ENCODE measurements at places on chromosomes 11 and 22.

DNA sequence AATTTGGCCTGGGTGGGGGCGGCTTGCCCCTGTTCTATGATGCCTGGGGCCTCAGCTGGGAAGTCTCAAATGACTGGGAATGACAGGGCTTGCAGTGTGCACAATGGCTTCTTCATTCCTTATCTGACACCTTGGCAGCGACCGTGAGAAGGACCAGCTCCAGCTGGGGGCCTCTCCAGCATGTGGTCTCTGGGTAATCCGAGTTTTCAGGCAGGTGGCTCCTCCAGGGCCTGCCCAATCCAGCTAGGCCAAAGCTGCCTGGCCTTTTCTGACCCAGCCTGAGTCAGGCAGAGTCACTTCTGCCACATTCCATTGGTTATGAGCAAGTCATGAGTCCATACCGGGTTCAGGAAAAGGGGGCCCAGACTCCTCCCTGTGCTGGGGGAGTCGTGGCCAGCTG is 646.0 kb downstream of the OPCML start:
- no peak for DNase-seq

DNA sequence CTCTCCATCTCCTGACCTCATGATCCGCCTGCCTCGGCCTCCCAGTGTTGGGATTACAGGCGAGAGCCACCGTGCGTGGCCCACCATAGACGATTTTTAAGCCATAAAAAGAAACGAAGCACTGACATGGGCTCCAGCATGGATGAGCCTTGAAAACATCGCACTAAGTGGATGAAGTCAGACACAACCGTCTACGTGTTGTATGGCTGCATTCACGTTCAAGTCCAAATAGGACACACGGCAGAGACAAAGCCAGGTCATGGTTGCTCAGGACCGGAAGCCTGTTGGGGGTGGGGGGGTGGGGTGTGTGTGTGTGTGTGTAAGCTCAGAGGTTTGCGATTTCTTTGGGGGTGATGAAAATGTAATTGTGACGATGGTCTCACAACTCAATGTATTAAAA is 10.0 kb downstream of the RRP7A start:
- no peak for DNase-seq

GRCh38 chr11:32722255-32722654 is 72.2 kb downstream of the CCDC73 start:
- no peak for DNase-seq

DNA sequence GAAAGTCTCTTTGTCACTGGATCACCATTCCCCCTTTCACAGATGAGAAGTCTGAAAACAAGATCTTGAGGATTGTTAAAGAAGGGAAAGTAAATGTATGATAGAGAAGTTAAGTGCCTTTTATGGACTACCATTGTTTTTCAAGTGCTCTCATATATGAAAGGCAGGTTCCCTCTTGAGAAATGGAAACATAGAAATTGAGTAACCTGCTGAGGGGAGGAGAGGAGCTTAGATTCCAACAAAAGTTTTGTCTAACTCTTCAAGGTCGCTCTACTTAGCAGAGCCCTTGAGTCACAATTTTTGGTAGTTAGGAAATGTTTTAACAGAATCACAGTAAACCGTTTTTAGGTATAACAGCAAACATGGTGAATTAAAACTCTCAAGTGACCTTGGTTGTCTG is 80.1 kb downstream of the SVIP start:
- DNase-seq = no peak

DNA sequence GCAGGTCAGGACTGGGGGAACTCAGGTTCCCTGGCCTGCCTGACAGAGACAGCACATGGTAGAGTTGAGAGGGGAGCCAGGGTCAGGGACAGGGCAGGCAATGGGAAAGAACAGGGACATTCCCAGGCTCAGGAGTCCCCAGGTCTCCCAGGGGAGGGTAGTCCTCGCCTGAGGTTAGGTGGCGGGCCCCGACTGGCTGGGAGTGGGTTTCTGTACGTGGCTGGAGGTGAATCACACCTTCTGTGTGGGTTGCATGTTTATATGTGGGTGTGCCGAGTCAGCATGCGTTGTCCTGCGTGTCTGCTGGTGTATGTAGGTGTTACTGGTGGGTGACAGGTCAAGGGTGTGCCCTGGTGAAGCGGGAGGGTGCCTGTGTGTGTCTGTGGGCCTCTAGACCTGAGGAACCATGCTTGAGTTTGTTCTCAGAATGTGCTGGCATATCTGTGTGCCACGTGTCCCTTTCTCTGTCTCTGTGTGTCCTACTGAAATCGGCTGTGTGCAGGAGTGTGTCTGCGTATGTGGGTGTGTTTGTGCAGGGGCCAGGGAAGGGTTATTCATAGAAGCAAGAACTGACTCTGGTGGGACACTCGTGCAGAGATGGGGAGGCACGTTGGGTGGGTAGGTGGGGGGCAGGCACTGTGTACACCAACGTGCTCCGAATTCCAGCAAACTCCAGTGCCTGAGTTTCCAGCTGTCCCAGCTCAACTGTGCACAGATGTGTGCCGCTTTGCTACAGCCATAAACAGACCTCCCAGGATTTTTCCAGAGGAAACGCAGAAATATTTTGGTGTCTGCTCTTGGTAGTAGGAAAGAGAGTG is 23.8 kb upstream of the OAF start:
- DNase-seq = no peak

GRCh38 chr22:26634189-26634588 is 12.4 kb downstream of the CRYBA4 start:
- DNase-seq = no peak

DNA sequence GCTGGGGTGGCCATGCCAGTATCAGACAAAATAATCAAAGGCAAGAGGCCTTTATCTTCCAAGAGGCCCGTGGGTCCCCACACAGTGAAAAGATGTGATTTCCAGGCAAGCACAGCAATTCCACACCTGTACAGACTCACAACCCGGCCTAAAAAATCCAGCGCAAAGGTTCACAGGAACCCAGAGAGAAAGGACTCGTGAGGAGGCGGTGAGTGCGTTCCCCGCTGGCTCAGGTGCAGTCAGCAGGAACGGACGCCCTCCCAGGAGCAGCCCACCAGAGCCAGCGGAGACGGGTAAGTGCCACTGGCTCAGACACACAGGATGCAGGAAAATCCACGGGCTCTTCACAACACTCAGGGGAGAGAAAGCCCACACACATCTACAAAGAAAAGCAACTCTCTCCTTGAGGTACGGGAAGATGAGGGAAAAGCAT is 4.4 kb downstream of the TOLLIP start:
- DNase-seq = no peak

- DNase-seq = no peak
These were observed 71.5 kb downstream of the SIK3 start for GRCh38 chr11:117026593-117027330.

- no peak for DNase-seq
These were observed 673 bp downstream of the CDON start for GRCh38 chr11:126061707-126062678.

DNA sequence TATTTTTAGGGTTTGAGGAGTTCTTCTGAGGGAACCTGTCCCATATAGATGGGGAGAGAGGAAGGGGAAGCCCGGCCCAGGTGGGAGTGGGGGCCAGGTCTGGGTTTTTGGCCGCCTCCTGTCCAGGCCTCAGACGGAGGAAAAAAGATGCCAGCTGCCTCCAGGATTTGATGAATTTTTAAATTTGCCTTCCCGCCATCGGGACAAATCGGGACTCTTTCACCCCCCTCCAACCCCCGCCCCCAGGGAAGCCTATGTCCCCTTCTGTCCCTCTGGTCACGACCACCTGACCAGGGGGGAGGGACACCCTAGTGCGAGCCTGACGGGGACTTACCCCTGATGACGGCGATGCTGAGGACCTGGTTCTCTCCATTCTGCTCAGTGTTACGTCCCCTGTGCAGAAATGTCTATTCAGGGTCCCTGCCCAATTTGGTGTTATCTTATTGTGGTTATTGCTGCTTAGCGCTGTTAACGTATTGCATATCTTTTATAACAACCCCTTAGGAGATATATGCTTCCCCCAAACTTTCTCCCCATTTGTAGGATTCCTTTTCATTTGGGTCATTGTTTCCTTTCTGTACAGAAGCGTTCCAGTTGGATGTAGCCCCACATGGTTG is 115.9 kb upstream of the GRK3 start:
- peak; percentile 10 for DNase-seq

DNA sequence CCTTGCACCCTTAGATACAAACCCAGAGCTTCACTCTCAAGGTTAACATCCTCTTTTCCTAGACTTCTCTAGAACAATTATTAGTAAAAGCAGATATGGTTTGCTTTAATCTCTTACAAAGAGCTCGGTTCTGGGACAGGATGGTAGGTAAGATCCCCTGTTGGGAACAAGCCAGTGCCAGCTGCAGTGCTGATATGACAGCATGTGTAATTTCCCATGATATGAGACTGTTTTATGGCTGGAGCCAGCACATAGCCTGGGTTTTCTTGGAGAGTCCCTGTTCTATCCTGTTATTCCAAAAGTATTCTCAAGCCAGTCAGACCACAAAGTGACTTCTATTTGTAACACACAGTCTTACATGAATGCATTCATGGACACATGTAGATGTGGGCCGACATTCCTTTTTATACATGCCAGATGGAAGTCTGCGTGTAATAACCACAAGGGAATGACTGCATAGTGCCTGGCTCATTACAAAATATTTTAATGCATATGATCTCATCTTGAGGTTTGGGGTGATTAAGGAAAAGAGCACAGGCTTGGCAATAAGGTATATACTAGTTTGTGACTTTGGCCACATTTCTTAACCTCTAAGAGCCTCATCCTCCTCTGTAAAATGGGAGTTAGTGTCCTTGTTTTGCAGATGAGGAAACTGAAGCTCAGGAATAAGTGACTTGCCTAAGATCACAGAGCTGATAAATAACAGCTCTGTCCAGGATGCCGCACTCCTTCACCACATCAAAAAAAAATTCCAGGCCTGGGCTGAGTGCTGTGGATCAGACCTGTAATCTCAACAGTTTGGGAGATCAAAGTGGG is 21.8 kb downstream of the CLMP start:
- no peak for DNase-seq

- no peak for DNase-seq
These were observed 2238.8 kb downstream of the LRRC4C start for GRCh38 chr11:39220501-39221230.

GRCh38 chr11:15327786-15328231 is 213.1 kb downstream of the INSC start:
- no peak for DNase-seq

- DNase-seq = no peak
These were observed 1091.9 kb upstream of the TENM4 start for GRCh38 chr11:80532633-80533232.

- no peak for DNase-seq
These were observed 19.4 kb downstream of the LRRC74B start for GRCh38 chr22:21064917-21065864.

DNA sequence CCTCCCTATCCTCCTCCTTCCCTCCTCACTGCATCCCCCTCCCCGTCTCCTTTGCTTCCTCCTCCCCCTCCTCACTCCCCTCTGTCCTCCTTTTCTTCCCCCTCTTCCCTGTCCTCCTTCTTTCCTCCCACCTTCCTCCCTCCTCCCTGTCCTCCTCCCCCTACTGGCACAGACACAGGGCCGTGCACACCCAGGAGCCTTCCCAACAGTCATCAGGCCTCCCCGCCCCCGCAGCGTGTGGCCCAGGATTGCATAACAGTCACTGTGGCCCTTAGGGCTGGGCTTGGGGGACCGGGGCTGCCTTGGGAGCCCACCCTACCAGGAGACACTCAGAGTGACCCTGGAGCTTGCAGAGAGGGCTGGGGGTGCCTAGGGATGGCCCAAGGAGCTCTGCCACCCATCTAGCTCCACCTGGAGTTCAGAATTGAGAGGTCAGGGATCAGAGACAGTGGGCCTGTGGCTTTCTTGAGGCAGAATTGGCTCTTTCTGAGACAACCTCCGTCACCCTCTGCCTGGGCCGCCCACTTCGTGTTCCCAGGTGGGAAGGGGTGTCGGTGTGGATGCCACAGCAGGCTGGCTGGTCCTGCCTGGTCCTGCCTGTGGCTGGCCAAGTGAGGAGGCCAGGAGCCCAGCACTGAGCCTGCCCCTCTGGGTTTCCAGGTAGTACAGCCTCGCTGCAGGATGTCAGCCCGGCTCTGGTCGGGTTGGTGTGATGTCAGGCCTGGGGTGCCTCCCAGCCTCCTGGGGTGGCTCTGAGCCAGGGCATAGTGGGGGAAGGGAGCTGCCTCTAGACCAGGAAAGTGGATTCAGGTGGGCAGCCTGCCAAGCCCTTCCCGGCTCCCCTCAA is 1.6 kb downstream of the SPI1 start:
- DNase-seq = no peak

GRCh38 chr11:113728814-113729213 is 22.7 kb upstream of the TMPRSS5 start:
- DNase-seq = no peak

- DNase-seq = no peak
These were observed 184.5 kb upstream of the CHORDC1 start for GRCh38 chr11:90407350-90407749.

GRCh38 chr11:27119396-27119795 is 78.8 kb downstream of the BBOX1 start:
- DNase-seq = no peak

DNA sequence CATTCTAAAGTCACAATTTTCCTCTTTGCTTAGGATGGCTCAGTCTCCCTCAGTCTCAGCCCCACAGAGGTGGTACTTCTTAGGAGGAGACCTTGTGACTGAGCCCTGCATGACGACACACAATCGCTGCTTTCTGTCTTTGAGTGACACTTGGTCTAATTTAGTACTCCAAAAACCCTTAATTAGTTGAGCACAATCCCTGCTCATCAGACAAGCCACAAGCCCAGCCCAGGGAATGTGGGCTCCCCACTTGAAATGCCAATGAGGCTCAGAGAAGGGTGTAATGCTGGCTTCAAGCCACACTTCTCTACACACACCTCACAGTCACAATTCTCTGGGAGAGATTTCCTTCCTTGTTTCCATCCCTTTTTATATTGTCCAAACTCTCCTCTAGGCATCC is 101.8 kb downstream of the FEZ1 start:
- DNase-seq = no peak

DNA sequence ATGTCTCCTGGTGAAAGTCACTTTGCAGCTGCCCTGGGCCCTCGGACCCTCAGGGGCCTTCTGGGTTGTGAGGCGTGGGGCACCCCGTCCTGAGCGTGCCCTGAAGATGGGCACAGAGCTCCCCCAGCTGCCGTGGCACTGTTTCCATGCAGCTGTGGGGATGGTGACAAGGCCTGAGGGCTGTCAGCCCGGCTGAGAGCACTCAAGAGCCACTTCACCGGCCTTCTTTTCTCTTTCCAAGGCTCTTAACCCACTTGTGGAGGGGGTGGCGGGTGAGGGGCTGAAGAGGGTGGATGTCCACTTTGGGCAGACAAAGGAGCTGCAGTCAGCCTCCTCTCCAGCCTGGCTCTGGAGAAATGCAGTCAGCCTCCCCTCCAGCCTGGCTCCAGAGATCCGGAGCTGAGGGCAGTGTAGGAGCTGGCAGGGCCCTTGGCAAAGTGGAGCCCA is 239.5 kb downstream of the ST3GAL4 start:
- DNase-seq = no peak

DNA sequence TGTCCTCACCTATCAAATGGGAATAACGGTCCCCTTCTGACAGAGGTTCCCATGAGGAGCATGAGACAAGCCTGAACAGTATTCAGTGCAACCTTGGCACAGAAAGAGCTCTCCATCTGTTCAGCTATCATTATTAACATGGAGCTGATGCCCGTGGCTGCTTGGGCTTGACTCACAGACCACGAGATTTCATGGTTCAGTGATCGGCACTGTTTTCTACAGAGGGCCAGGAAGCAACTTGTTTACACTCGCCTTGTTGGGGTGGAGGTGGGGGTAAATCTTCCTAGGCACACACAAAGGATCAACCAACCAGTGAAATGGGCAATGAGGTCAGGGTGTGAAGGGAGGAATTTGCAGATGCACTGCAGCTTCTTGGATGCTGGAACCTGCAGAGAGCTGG is 88.2 kb downstream of the CWC15 start:
- no peak for DNase-seq

Measured in hematopoietic multipotent progenitor cell treated with erythropoietin and hydrocortisone succinate and interleukin-3 and kit ligand, for 15 days (in vitro differentiated cells).